ENCODE measurements at places on chromosomes 3 and 15.
A peak's percentile ranks its signal among the peaks of the same experiment; 100 is the strongest.

- peak; percentile 56 for DNase-seq
These were observed 9.5 kb upstream of the DOCK3 start for GRCh38 chr3:50665081-50665840.

DNA sequence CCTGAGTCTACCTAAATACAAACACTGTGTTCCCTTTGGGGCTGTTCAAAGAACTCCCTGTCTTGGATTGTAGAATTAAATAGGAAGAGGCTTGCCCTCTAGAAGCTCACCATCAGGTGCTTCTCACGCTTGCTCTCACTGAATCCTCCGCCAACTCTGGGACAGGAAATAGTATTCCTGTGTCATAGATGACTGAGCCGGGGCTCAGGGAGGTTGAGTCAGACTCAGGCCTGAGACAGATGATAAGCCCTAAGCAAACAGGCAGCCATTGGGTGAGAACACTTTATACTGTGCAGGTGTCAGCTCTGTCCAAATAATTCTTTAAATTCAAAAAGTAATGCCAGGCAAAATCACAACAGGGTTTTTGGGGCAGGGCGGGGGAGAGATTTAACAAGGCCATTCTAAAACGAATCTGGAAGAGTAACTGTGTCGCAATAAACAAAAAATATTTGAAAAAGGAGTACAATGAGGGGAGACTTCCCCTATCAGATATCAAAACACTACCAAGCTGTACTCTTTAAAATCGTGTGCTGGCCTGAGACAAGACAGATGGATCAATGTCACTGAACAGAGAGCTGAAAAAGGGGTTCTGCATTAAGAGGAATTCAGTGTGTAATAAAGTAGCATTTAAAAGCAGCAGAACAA is 59.0 kb downstream of the EPHB3 start:
- DNase-seq = no peak

DNA sequence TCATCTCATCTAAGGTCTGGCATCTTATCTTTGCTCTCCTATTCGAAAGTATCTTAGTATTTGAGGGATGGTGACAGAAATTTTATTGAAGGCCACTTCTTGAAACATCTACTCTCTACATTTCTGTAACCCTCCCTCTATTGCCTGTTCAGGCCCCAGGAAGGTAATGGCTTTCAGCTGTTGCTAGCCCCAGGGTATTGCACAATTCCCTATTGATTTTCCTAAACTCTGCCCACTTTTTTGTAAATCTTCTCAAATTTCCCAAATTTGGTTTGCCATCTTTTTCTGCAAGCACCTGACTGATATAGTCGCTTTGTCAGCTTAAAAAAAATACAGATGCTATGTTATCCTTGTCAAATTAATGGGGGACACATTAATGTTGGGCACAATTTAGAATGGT is 242.1 kb downstream of the RAP2B start:
- no peak for DNase-seq

DNA sequence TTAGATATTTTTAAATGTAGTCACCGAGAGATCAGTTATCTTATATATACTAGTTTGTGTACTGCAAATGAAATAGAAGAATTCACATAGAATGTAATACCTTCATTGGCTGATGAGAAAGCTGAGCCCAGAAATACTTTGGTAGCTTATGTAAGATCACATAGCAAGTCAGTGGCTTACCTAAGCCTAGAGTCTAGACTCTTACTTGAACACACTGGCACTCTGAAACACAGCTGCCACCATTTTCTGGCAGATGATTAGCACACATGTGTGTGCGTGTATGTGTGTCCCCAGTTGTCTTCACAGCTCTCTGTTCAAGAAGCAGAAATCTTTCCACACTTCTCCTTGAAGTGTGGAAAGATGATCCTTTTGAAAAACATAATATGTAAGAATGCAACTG is 124.3 kb downstream of the NEO1 start:
- no peak for DNase-seq

DNA sequence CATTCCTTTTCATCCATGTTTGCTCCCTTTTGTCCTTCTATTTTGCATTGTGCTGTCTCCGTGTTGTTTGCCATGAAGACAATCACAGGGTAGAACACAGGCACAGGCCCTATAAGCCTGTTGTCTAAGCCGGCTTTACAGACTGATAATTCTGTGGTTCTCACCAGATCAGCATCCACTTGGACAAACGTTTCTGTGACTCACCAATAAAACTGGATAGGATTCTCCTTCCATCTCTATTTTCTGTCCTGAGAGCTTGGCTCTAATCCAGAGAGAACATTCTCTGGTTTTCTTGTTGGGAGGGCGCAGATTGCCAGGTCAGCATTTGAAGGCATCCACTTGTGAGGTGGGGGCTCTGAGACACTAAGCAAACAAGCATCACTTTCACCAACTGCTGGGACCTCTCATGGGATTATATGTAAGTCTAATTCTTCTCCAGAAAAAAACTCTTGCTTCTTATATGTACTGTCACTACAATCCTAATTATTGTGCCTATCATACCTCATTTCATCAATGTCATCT is 101.6 kb downstream of the ERC2 start:
- DNase-seq = no peak

DNA sequence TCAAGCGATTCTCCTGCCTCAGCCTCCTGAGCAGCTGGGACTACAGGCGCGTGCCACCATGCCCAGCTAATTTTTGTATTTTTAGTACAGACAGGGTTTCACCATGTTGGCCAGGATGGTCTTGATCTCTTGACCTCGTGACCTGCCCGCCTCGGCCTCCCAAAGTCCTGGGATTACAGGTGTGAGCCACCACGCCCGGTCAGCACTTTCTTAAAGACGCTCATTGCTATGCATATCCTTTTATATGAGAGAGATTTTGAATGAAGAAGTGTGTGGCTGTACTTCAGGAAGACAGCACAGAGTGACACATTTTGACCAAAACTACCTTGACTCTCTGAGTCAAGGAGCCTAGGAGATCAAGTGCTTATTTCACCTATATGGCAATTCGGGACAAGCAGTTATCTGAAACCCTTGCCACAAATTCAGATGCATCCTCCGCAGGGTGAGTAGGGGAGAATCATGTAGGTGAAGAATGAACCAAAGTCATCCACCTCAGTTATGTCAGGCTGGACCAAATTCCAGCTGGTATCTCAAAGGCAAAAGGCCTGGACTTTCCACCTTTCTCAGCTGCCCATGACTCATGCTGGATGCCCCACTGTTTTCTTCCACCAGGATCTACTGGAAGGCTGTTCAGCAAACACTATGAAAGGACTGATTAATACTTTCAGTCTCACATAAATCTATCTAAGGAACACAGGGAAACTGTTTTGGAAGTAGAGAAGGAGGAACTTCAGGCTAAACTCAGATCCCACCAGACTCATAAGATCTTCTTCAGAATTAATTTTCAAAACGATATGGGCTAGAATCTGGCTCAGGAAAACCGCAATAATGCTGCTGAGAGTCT is 31.9 kb downstream of the SUSD5 start:
- DNase-seq = no peak

DNA sequence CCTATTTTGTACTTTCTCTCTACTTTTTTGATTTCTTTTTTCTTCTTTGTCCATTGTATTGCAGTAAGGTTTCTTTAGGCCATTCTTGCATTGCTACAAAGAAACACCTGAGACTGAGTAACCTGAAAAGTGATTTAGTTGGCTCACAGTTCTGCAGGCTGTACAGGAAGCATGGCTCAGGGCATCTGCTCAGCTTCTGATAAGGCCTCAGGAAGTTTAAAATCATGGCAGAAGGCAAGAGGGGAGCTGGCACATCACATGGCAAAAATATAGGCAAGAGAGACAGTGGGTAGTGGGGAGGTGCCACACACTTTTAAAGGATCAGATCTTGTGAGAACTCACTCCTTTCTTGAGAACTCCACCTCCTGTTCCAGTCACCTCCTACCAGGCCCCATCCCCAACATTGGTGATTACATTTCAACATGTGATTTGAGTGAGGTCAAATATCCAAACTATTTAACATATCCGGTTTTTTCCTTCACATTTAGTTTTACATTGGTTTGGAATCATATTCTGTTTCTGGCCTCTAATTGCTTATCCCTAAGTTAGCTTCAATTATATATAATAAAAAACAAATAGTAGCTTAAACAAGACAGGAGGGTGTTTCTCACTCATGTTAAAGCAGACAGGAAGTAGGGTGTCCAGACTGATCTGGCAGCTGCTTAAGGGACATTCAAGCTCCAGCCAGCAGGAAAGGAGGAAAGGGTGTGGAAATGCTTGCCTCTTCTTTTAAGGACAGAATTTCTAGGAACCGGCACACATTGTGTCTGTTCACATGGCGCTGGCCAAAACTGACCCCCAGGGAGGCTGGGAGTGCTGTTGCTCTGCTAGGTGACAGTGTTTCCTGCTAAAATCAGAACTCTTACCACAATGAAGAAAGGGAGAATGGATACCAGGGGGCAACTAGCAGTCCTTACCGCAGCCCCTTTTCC is 28.8 kb upstream of the SKOR1 start:
- DNase-seq = no peak

- no peak for DNase-seq
These were observed 2.1 kb downstream of the RHOV start for GRCh38 chr15:40871749-40872617.

GRCh38 chr3:137205394-137206045 is 247.7 kb downstream of the IL20RB start:
- DNase-seq = no peak

DNA sequence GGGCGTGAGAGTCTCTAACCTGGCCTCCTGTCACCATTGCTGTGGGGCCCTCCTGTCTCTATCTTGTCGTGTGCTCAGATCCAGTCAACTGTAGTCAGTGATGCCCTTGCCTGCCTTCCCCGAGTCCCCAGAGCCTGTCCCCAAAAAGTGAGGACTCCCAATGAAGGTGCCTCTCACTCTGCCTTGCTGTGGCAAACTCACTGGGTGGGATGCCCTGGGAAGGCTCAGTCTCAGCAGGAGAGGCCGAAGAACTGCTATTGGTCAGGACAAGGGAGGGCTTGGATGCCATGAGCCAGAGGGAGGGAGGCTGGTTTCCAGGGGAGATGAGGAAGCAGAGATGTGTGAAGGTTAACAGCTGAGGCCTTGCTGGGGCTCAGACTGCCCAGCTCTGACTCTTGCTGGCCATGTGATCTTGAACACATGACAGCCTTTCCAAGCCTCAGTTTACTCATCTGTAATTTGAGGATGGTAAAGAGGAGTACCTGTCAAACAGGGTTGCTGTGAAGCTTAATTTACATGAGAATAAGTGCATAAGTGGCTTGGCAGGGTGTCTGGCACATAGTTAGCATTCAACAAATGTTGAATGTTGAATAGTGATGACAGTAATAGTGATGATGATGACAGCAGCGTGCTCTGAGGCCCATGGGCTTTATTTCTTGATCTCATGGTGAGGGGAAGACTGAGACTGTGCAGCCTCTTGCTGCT is 8.2 kb downstream of the KY start:
- DNase-seq = no peak

- no peak for DNase-seq
These were observed 3.9 kb downstream of the RPL35A start for GRCh38 chr3:197953881-197954280.

- no peak for DNase-seq
These were observed 11.8 kb upstream of the BCL2L10 start for GRCh38 chr15:52124270-52124880.

DNA sequence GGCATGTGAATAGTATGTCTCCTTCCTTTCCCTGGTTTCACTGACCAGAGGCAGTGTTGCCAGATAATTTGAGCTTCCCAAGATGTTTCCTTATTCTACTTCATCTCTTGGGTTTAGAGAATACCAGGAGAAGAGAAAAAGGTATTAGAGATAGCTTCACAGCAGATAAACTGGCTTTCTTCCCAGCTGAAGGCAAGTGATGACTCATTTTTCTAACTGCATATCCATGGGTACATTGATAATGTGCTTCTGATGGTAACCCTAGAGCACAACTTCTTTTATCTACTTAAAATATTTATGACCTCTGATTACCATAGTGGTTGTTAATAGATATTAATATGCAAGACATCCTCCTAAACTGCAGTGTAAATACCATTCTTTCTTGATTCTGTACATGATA is 34.6 kb upstream of the CMTM8 start:
- DNase-seq = no peak

- no peak for DNase-seq
These were observed 26.1 kb upstream of the ZNF280D start for GRCh38 chr15:56759450-56759845.

DNA sequence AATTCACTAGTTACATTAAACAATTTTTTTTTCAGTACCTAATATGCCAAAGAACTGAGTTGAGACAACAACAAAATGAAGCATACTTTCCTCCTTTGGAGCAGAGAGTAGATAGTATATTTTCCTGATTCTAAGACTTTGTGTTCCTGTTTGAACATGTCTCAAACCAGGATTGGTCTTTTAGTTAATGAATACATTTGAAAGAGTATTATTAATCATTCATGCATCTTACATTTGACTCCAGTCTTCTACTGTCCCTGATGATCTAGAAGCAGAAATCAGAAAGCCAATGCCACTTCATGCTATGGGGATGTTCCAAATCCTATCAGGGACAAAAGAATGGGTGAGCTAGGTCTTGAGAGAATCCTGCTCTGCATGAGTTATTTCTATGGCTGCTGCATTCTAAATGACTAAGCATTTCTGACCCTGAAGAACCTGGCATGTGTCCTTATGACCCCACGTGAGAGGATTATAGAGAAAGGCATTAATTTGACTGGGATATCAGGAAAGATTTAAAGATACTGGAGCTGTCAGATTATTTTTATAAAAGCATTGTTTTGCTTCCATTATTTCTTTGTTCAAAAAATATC is 32.9 kb upstream of the MBNL1 start:
- no peak for DNase-seq

DNA sequence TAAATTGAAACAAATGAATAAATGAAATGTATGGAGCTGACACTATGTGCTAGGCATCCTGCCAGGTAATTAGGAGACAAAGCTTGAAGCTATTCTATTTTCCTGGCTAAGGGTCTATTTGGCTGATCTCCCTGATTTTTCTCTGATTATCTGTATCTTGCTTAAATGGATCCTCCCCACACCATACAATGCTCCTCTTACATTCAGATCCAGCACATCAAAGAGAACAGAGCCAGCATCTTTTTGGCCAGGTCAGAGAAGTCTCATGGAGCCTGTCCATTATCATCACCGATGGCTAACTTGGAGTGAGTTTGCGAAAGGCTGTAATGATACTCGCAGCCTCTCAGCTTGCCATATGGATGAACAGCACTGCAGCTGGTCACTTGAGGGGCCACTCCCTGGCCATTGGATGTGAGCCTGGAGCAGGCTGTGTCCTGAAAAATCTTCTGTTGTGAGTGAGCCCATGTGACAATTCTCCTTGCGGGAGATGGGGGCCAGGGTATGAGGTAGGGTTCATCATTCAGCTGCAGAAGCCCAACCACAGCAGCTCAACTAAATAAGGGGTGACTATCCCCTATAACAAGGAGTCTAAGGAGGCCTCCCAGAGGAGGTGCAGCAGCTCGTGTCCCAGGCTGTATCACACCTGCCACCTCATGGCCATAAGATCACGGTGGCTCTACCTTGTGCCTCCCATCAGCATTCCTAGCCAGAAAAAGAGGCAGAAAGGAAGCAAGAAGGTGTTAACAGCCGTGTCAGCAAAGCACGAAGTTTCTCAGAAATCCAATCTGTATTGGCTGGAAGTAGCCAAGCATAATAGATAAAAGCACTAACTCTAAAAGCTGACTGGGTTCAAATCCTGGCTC is 69.3 kb upstream of the ST8SIA2 start:
- no peak for DNase-seq

Measured in HL-60 (cell line).